ENCODE measurements at places on chromosomes 3 and 15.

- DNase-seq: peak; percentile 12
Observed at GRCh38 chr3:100825574-100825973, 116.3 kb downstream of the TFG start.

DNA sequence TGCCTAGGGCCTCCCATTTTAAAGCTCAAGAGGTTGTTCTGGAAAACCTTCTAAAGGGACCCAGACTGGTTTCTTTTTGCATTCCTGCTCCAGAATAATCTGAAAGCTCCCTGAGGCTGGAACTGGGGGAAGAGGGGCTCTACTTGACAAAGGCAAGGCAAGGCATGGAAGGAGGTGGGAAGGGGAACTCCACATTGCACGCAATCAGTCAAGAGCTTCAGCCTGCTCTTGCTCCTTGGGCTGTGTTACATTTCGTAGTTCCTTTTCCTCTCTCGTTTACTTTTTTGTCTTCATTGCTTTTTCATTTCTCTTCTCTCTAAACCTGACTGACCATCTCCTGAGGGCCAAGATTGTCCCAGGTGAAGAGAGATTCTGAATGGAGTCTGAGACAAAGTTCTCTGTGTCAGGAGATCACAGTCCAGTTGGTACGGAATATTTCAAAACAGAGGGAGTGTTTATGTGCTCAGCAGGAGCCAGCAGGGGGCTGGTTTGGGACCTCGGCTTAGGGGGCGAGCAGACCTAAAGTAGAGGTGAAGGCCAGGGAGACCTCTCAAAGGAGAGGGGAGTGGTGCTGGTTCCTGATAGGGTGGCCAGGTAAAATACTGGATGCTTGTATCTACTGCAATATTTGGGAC lies 6.0 kb upstream of the KCTD6 start:
- no peak for DNase-seq

- DNase-seq: peak; percentile 27
Observed at GRCh38 chr3:47475029-47475569, 642 bp downstream of the SCAP start.

GRCh38 chr15:83943849-83944404 lies 290.0 kb downstream of the ADAMTSL3 start:
- DNase-seq: no peak

- no peak for DNase-seq
Observed at GRCh38 chr15:73914145-73914544, 12.1 kb upstream of the LOXL1 start.

GRCh38 chr3:108006077-108006771 lies 84.6 kb downstream of the CD47 start:
- no peak for DNase-seq

DNA sequence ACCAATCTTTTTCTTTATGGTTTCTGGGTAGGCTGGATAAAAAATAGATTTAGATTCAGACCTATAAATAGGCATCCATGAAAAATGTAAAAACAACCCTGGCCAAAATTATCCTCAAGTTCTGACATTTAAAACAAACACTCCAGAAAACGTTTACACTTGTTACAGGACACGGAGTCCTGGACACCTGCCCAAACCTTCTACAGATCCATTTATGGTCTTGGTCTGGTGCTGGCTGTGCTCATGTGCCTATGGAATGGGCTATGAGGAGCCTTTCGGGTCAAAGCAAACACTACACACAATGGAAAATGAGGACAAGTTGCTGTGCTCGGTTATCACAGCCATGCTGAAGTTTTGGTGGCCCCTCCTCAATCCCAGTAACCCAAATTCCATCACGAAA lies 108.1 kb downstream of the PDZRN3 start:
- DNase-seq: peak; percentile 37

DNA sequence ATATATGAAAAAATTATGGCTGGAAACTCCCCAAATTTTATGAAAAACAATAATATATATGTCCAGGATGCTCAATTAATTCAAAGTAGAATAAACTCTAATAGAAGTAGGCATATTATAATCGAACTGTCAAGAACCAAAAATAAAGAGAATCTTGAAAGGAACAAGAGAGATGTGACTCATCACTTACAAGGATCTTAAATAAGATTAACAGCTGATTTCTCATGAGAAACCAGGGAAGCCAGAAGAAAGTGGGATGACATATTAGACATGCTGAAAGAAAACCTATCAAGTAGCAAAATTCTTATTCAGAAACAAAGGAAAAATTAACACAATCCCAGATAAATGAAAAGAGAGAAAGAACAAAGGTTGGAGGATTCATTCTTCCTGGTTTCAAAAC lies 66.8 kb downstream of the FAIM start:
- DNase-seq: peak; percentile 34

DNA sequence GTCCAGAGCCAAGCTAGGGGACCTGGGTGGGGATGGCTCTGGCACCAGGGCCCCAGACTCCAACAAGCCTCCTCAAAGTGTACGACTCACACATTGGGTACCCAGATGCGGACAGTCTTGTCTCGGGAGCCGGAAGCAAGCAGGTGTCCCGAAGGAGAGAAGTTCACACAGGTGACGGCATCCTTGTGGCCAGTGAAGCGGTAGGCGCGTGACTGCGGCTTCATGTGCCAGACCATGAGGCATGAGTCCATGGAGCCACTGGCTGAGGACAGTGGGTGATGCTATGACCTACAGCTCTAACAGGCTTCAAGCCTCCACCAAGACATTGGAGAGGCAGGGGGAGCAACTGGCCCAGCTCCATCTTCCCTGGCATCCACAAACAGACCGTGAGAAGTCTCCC lies 4.5 kb downstream of the POC1A start:
- DNase-seq: no peak

DNA sequence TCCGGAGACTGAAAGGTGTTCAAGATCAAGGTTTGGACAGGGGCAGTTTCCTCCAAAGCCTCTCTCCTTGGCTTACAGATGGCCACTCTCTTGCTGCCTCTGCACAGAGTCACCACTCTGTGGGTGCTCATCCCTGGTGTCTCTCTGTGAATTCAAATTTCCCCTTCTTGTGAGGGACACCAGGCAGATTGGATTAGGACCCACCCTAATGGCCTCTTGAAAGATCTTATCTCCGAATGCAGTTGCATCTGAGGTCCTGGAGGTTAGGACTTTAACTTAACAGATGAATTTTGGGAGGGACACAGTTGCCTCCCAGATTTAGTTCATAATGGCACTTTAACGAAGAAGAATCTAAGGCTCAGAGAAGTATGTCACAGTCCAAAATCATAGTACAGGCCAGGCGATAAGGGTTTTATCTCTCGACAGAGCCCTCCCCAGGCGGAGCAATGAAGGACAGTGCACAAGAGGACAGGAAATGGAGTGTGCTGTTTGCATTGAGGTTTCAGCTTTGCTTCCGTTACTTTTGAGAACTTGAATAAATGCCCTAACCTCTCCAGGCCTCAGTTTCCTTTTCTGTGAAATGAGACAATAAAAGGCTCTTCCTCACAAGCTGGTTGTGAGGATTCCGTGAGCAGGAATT lies 38.9 kb upstream of the KIF23 start:
- DNase-seq: no peak

DNA sequence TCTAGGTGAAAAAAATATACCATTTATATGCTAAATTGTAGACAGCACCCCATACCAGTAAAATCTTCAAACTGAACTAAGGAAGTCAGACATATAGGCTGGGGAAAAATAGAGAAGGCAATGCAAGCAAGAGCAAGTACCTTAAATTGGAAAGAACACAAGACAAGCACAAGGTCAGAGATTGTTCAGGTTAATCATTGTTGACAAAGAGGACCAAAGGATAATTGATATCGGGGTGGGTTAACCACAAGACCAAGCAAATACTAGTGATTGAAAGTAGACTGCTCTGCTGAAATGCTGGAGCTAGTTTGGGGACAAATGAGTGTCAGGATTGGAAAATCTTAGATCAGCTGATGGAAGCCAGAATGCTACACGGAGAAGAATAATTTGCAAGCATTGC lies 499.8 kb downstream of the ROBO2 start:
- no peak for DNase-seq

GRCh38 chr3:128619146-128619890 lies 31.3 kb downstream of the RPN1 start:
- peak; percentile 78 for DNase-seq

- DNase-seq: peak; percentile 94
Observed at GRCh38 chr15:81338170-81339007, 14.4 kb upstream of the STARD5 start.

DNA sequence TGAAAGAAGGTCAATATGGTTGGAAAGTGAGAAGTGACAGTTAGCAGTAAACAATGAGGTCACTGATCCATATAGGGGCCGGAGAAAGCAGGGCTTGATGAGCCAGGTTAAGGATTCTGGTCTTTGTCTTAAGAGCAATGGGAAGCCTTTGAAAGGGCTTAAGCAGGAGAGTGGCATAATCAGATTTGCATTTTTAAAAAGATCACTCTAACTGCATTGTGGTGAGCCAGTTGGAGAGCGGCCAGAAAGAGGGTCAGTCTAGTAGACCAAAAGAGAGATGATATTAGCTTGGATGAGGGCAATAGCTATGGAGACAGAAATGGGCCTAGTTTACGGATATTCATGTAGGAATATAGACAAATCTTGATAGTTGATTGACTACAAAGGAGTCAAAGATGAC lies 46.6 kb downstream of the CPNE4 start:
- no peak for DNase-seq

DNA sequence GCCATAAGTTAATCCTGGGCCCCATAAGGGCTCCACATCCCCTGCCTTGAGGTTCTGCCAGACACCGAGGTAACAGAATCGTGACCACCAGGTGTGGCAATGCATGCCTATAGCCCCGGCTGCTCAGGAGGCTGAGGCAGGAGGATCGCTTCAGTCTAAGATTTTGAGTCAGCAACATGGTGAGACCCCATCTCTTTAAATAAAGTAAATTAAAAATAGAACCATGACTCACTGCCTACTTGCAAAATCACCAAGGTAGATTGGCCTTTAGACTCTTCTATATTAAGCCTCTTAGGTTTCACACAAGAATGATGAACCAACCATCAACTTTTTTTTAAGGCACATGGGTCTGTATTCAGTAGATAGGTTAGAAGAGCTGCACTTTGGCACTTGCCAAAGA lies 9.7 kb downstream of the WDR5B start:
- DNase-seq: no peak

- no peak for DNase-seq
Observed at GRCh38 chr15:68311464-68311835, 33.9 kb downstream of the FEM1B start.

DNA sequence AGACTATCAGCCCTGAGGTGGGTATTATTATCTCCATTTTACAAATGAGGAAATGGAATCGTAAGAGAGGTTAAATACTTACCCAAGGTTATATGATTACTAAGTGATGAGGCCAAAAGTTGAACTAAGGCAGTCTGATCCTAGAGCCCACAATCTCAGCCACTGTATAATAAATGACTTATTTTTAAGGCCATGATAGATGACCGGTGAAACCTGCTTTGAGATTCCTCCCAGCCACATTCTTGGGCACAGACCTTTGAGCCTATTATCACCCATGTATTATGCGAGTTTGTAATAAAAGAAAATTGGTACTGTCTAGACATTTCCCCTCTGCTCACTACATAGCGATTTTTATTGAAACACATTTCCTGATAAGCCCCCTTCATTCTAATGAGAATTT lies 37.4 kb downstream of the POLQ start:
- DNase-seq: no peak

DNA sequence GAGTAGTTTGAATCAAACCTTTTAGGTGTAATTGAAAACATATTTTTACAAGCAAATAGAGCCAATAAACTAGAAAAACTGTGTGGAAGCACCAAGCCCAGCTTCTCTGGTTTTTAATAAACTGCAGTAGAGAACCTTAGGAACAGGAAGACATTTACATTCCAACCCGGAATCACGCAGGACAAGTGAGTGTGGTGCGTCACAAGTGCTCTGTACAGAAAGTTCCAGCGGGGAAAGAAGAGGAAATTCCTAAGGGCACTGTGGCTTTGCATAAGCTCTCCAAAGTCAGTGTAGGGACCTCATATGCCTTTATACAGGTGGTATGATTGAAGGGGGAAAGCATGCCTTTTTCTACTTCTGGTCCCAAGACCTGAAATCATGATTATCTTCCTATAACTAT lies 21.6 kb downstream of the COL8A1 start:
- DNase-seq: peak; percentile 74

DNA sequence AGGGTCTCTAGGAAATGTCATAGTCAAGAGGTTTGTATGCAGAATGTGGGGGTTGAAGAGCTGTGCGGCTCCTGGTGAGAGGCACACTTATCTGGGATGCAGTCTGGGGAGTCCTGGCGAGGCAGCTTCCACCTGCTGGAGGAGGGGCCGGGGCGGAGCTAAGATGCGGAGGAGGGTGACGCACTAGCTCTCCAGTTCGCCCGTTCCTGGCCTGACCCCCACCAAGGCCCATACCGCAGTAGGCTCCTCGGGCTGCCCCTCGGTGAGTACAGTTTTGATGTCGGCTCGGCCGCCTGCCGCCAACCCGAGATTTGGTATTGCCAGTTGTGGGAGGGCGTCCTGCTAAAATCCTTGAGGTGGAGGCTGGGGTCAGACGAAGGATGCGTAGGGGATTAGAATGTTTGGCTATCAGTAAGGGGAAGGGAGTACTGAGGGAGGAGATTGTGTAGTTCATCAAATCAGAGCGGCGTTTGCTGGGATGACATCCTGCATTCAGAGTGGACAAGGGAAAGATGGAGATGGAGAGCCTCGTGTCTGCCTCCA lies at the start of gene SCG5:
TSS of gene SCG5 (plus strand) at position 194 of the 543 bp plus-strand sequence. CDS start 1,883 bp downstream, outside the sequence.
- DNase-seq: no peak
